Right hindlimb (tissue), 1 donor: ENCODE measurements at places on chromosomes 3 and 15.

DNA sequence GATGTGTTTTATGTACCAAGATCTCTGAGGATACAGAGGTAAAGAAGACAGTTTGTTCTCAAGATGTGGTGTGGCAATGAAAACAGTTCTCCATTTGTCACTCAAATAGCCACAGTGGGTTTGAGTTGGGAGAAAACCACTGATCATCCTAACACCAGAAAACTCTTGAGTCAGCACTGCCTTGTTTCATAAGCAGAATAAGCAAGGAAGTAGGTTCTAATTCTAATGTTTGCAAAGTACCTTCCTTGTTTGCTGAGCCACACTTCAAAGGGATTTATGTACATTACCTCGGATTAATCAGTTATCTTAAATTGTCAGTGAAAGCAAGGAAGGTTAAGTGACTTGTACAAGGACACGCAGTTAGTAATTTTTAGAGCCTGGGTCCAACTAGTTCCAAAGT lies 107.8 kb upstream of the BOC start:
- no peak for DNase-seq

- no peak for DNase-seq
Observed at GRCh38 chr3:67288466-67289106, 290.5 kb downstream of the KBTBD8 start.

DNA sequence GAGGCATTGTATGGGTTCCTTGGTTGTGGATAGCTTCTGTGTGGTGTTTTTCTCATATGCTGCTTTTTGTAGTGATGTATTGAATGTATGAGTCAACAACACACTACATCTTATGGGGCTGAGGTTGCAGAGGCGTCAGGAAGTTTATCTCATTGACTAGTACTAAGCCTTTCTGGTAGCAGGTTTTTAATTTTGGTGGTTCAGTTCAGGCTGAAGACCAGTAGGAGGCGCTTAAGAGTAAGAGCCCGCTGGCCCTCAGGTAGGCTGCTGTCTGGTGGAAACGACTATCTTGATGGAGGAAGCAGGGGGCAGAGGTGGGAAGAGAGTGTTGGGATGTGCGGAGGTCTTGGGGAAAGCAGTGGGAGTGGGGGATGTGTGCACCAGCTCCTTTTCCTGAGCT lies 62.4 kb downstream of the RTP4 start:
- no peak for DNase-seq

- DNase-seq = no peak
Observed at GRCh38 chr3:125116311-125117080, 60.7 kb upstream of the HEG1 start.

GRCh38 chr3:8648909-8649741 lies 4.5 kb upstream of the SSUH2 start:
- DNase-seq = no peak

DNA sequence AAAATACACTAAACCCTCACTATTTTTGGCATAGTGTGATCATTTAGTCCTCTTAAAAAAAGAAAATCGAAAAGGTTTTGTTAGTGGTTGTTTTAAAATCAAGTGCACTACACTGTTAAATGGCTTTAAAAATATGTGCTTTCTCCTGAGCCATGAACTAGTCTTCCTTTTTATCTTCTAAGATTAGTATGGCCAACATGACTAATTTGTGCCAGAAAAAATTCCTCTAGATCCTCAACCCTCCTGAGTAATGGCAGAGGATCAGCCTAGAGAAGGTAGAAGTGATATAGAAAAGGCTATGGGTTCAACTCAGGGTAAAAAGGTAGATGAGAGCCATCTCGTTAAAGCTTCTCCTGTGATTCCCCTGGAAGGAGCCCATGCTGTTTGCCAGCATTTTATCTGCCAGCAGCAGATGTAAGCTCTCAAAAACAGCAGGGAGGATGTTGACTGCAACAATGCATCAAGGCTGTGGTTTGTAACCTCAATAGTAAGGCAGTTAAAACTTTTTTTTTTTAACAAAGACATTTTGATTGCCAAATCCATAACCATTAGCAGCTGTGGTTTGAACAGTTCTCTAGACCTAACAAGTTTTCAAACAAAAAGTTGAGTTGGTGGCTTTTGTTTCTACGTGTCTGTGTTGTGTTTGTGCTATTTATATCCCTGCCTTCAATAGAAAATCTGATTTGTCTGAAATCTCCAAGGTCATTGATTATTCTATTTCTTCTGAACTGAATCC lies 30.2 kb upstream of the ZNF609 start:
- peak; percentile 53 for DNase-seq

DNA sequence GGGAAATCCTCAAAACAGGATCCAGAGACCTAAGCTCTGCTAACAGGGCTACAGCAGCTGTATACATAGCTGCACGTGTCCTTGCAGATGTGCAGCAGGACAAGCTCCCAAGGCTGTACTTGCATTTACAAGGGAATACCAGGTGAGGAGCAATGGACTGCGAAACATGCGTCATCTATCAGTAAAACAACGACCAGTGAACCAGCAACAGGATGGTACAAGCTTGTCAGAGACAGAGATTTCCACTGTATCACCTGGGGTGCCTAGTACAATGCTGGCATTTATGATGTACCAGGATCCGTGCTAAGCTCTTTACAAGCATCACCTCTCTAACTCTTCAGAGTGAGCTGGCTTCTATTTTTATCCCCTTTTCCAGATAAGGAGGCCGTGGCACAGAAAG lies 227.3 kb downstream of the FOXP1 start:
- DNase-seq = no peak

DNA sequence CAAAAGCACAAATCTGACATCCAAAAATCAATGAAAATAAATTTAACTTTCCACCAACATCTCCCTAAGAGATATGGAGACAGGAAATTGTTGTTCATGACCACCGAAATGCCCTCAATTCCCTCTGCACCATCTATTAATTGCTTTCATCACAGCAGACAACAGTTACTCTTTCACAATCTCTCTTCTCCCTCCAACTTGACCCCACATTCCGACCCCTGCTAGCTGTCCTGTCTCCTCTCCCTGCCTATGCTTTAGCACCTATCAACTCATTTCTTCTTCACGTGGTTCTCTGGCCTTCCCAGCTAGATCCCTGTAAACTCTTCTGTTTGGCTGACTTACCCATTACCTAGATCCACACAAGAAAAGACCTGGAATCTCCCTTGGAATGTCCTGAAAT lies 173.9 kb upstream of the ADAMTS9 start:
- no peak for DNase-seq

- DNase-seq = no peak
Observed at GRCh38 chr15:86392296-86392695, 312.6 kb downstream of the AGBL1 start.

GRCh38 chr3:150329408-150329807 lies 78.7 kb upstream of the TSC22D2 start:
- no peak for DNase-seq

GRCh38 chr3:120448756-120449155 lies 2.0 kb downstream of the FSTL1 start:
- peak; percentile 75 for DNase-seq

- DNase-seq = no peak
Observed at GRCh38 chr15:78016860-78017259, 60.7 kb downstream of the TBC1D2B start.

DNA sequence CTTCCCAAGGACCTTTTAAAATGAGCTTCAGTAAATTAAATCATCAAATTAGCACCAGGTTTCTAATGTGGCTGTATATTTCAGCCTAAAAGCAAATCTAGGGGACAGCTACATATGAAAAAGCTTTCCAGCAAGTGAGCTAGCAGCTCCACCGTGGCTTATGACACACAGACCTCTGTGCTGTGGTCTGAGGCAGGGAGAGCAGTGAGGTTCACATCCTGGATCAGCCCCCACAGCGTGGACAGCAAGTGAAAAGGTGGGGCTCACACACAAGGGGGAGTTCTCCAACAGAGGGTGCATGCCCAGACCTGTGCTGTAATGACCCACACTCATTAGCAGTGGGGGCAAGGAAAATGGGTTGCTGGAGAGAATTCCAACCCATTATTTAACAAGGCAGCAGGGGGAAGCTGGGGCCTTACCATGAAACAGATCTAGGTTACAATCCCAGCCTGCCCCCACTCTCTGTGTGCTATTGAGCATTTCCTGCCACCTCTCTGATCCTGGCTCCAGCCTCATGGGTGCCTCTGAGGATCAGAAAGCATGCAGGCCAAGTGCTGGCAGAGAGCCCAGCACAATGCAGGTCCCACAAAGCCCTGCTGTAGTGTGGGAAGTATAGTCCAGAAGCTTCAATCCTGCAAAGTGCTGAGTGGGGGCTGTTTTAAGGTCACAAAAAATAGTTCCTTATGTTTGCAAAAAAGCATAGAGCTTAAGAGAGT lies 48.2 kb downstream of the RASGRF1 start:
- no peak for DNase-seq

DNA sequence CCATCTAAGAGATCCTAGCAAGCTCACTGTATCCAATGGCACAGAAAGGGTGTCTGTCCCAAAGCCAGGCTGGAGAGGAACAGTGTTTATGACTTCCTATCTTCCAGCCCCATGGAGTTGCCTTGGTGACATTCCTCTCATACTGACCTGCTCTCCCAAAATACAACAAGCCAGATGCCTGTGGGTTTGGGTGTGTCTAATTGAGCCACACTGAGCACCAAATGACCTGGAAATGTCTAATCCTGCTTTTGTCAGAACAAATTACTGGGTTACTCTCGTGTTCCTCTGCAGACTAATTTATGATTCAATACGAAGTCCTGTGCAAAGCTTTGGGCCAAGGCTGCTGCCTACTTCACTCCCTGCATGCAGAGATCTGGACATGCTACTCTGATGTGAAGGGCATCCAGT lies 98.1 kb upstream of the STRIT1 start:
- DNase-seq = peak; percentile 55

GRCh38 chr15:50390554-50391264 lies 33.5 kb upstream of the USP8 start:
- no peak for DNase-seq

- peak; percentile 52 for DNase-seq
Observed at GRCh38 chr3:184602372-184603150, 41.0 kb downstream of the EPHB3 start.

- no peak for DNase-seq
Observed at GRCh38 chr3:134610432-134611385, 40.1 kb downstream of the KY start.

- peak; percentile 91 for DNase-seq
Observed at GRCh38 chr15:100526027-100526481, 2.7 kb downstream of the CERS3 start.

DNA sequence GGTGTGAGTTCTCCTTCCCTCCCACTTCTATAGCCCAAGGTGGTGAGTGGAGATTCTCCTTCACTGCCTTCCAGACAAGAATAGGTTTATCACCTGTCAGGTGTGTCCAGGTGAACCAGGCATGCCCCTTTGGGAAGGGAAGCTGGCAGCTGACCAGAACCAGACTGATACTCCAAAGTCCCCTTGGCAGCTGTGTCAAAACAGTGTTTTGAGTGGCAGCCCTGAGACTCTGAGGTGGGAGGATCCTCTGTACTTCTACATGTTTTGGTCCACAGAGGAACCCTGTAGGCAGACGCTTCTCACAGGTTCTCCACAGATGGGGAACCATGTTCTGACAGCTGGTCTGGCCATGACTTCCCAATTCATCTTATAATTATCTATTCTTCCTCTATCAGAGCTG lies 30.1 kb downstream of the ISL2 start:
- DNase-seq = no peak

DNA sequence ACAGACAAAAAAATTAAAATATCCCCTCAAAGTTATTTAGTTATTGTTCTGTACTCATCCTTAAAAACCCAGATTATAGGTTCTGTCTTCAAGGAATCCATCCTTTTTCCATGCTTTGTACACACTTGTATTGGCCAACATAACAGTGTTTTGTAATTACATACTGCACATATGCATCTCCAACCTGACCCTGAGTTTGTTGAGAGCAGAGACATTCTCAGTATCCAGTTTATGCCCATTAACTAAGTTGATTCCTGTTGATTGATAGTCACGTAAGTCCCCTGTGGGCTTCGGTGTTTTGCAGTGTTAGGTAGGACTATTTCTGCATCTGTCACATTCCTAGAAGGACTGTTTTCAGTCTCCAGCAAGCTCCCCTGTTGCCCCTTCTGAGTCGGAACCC lies 33.6 kb downstream of the MOBP start:
- no peak for DNase-seq

DNA sequence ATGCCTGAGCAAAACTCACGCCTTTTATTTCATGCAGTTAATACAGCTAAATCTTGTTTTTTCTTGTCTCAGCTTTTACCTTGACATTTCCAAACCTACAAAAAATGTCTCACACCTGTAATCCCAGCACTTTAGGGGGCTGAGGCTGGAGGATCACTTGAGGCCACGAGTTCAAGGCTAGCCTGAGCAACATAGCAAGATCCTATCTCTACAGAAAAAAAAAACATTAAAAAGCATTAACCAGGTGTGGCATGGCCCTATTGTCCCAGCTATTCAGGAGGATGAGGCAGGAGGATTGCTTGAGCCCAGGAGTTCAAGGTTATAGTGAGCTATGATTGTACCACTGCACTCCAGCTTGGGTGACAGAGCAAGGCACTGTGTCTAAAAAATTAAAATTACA lies 3.9 kb upstream of the TMEM212 start:
- DNase-seq = no peak

- no peak for DNase-seq
Observed at GRCh38 chr3:49244581-49245205, 32.3 kb downstream of the C3orf62 start.

GRCh38 chr15:44712346-44713005 lies 1.2 kb downstream of the B2M start:
- peak; percentile 69 for DNase-seq

DNA sequence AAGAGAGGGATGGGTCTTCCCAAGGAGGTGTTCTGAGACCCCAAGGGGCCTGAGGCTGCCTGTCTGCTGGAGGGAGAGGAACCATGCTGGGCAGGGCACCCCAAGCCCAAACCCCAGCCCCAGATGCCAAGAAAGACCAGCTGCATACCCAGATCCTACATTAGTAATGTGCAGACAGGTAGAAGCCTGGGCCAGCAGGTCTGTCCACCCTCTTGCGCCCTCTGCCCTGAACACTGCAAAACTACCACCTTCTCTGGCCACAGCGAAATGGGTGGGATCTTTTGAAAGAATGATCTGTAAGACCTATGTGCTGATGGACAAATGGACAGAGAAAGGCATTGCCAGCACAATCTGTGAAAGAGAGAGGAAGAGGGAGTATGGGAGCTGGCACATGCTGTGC lies 283.2 kb downstream of the EPHB1 start:
- DNase-seq = no peak

GRCh38 chr15:60656481-60656880 lies 177.5 kb upstream of the ICE2 start:
- no peak for DNase-seq
